ENCODE measurements at places on chromosomes 13 and 19.

GRCh38 chr19:54188215-54188871 is 1.0 kb downstream of the MBOAT7 start:
- peak; percentile 81 for DNase-seq

- DNase-seq: no peak
These were observed 31.9 kb downstream of the ZNF726 start for GRCh38 chr19:23946569-23946968.

GRCh38 chr19:7772752-7773291 is 9.8 kb downstream of the CLEC4M start:
- no peak for DNase-seq

DNA sequence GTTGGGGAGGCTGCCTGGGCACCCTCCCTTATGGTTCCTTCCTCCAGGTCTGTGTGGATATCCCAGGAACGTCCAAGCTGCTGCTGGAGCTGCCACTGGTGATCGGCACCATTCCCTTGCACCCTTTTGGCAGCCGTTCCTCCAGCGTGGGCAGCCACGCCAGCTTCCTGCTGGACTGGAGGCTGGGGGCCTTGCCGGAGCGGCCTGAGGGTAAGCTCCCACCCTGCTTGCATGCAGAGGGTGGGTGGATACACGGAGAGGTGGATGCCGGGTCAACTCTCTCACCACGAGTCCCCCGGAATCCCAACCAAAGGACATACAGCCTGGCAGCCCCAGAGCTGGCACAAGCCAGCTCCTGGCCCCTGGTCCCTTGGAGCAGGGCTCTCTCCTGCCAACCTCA is 2.2 kb downstream of the ARRDC2 start:
- DNase-seq: no peak

DNA sequence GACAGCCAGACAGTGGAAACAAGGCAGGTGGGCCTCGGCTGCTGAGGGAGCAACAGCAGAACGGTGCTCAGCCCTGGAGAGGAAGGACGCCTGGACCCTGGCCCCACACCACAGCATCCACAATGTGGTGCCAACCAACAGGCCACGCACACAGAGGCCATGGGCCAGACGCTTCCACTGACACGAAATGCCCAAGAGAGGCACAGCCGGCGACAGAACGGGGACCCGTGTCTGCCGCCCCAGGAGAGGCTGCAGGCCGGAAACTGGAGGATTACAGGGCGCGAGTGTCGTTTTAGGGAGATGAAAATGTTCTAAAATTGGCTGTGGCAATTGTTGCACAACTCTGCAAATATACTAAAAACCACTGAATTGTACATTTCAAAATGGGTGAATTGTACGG is 69.7 kb downstream of the RASA3 start:
- DNase-seq: no peak

GRCh38 chr13:20161275-20161950 is 561 bp upstream of the GJA3 start:
- peak; percentile 31 for DNase-seq

DNA sequence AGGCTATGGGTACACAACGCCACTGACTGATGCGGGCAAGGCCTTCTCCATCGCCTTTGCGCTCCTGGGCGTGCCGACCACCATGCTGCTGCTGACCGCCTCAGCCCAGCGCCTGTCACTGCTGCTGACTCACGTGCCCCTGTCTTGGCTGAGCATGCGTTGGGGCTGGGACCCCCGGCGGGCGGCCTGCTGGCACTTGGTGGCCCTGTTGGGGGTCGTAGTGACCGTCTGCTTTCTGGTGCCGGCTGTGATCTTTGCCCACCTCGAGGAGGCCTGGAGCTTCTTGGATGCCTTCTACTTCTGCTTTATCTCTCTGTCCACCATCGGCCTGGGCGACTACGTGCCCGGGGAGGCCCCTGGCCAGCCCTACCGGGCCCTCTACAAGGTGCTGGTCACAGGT is 6.9 kb downstream of the KCNK6 start:
- no peak for DNase-seq

- DNase-seq: peak; percentile 36
These were observed 471 bp upstream of the INSR start for GRCh38 chr19:7294558-7295212.

DNA sequence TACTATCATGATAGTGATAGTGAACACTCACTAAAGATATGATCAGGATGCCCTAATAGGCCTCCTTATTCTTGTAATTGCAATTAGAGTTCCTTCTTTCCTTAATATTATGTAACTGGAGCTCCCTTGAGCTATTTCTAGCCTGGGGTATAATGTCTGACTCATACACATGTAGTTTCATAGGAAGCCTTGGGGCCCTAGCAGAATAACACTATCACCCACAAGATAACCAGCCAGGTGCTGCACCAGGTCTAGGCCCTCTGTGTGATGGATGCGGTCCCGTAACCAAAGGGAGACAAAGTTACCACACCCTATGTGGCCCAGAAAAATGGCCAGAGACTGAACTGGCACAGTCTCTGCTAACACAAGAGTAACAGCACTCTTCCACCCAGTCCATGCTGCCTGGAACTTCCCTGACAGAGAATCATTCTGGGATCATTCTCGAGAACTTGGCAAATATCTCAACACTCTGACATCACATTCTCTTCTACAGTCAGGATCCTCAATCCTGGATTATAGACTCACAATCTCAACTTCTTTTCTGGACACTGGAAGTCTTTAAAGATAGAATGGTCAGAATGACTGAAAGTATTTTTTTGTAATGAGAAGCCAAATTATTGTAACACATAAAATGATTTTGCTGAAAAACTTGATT is 32.6 kb upstream of the IGFL4 start:
- no peak for DNase-seq

DNA sequence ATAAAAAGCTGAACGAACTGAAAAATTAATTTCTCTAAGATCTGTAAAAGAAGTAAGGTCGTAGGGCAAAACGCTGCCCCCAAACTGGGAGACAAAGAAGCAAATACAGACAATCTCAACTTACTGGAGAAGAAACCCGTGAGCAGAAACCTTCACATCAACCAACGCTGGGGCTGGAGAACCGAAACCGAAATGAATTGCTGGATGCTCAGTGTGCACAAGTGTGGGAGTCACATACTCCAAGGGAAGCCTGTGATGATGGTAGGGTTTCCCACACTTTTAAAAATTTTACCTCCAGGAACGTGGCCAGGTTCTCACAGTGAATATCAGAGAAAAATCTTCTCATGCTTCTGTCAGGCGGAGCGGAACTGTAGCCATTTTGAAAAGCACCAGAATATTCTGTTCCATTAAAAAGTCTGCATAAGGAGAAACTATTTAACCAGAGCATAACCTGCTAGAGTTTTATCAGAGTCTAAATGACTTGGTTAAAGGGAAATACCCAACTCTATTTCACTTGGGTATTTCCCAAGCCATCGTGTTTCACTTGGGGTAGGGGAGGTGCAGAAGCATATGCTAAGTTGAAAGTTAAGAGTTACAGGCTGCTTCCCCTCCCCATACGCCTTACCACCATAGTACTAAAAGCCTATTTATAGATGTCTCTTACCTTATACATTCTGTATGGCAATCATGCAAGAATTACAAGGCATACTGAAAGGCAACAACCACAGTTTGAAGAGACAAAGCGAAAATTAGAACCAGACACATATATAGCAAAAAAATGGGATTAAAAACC is 110.5 kb upstream of the SLITRK1 start:
- DNase-seq: peak; percentile 64

- peak; percentile 63 for DNase-seq
These were observed 11.1 kb upstream of the DHRS12 start for GRCh38 chr13:51814825-51815650.

DNA sequence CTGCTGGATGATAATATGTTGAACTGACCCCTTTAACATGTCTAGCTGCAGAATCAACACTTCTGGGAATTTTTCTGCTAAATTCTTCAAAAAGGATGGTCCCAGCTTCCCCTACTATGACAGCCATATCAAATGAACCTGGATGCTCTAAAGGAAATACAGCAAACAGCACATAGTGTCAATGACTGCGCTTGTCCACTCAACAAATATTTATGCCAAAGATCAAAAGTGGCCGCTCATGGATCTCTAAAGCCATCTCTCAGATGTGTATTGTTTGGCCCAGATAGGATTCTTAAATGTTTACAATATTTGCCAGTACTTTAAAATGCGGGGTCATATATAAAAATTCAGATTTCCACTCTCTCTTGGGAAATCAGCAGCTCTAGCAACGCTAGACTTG is 3.3 kb downstream of the TBC1D4 start:
- DNase-seq: no peak

GRCh38 chr13:73075546-73075945 is 16.7 kb downstream of the KLF5 start:
- no peak for DNase-seq

DNA sequence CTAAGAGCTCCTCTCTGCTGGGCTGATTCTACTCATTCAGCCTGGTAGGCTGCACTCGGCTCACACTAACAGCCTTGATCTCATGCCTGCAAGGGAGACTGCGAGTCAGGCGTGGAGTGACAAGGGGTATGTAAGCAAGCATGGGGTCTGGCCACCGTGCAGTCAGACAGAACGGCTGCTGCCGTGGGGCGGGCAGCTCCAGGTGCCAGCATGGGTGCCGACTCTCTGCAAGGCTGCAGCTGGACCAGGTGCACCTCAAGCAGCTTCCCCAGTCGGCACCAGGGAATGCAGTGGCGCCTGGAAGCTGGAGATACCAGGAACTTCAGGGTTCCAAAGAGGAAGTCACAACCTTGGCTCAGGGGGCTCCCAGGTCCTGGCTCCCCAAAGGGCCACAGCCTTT is 892.3 kb downstream of the OLFM4 start:
- no peak for DNase-seq

DNA sequence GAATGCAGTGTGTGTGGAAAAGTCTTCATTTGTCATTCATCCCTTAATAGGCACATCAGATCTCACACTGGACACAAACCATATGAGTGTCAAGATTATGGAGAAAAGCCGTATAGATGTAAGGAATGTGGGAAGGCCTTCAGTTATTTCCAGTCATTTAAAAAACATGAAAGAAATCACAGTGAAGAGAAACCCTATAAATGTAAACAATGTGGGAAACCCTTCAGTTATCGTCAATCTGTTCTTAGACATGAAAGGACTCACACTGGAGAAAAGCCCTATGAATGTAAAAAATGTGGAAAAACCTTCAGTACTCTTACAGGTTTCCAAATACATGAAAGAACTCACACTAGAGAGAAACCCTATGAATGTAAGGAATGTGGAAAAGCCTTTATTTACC is 45.3 kb downstream of the ZNF136 start:
- DNase-seq: no peak

GRCh38 chr13:20847296-20847695 is 55.2 kb downstream of the XPO4 start:
- no peak for DNase-seq

GRCh38 chr19:15118248-15118647 is 11.0 kb downstream of the SYDE1 start:
- DNase-seq: no peak

- DNase-seq: no peak
These were observed 4.0 kb downstream of the IZUMO2 start for GRCh38 chr19:50159078-50159477.

DNA sequence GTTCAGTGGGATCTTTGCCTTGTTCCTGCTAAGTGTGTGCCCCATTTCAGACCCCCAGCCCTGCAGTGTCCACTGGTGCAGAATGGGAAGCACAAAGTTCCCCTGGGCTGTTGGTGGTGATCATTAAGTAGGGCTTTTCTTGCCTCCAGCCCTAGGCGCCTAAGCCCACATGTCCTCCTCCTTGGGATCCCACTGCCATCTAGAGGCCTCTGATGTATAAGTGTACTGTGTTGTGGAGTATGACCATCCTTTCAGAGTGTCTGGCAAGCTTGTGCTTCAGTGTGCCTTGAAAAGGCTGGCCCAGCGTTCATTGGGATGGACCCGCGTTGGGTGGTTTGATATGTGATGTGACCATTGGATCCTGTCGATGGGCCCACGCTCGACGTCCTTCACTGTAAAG is 71.2 kb downstream of the WASF3 start:
- DNase-seq: peak; percentile 33

DNA sequence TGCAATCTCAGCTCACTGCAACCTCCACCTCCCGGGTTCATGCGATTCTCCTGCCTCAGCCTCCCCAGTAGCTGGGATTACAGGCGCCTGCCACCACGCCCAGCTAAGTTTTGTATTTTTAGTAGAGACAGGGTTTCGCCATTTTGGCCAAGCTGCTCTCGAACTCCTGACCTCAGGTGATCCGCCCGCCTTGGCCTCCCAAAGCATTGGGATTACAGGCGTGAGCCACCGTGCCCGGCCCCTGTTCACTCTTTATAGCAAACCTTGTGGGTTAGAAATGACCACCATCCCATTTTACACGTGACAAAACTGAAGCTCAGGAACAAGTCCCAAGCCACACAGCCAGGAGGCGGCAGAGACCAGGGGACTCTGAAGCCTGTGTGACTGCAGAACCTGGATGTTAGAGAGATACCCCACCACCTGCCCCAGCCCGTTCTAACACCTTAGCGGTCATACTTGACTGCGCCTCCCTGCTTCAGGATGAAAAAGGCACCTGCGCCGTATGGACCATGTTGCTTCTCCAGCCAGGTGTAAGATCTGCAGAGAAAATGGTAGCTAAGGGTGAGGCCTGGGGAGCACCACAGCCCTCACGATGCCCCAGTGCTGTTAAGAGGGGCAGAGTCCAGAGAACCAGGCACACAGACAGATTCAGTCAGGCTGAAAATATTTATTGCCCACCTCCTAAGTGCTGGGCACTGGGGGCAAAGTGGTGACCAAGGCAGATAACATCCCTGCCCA is 3.6 kb downstream of the DMAC2 start:
- DNase-seq: no peak

DNA sequence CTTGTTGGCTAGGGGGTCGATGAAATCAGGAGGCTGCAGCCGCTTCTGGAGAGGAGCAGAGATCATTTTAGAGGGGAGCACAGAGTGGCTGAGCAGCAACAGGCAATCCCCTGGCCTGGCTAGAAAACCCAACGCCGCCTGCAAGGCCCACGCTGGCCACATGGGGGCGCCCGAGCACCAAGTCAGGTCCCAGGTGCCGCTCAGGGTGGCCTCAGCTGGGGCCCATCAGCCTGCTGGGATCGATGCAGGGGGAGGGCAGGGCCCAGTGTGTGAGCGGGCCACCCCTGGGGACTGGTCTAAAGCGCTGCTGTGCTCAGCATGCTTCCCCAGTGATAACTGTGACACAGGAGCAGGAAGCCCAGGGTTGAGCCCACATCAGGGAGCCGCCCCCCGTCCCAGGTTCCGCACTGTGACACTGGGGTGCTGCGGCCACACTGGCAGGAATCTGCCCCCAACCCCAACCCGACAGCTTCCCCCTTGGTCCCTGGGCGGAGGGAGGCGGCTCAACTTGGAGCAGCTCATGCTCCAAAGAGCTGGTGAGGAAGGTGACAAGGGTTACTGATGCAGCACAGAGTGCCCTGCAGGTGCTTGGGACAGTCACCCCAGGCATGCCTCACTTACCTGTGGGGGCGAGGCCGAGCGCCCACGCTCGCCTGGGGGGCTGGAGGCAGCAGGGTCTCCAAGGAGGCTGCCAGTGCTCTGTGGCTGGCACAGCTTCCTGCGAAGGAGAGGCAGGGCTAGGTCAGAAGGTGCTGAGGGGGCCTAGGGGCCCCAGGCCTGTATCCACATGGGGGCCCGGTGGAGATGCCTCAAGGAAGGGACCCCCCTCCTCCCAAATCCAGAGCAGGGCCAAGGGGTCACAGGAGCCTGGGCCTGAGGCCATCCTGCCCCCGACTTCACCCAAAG is 13.3 kb upstream of the ISYNA1 start:
- peak; percentile 74 for DNase-seq

- DNase-seq: peak; percentile 30
These were observed at the start of gene IL12RB1 for GRCh38 chr19:18086590-18087138. TSS of gene IL12RB1 (minus strand) at chr19:18086934. CDS start at chr19:18086823, 111 bp downstream.

GRCh38 chr13:23868521-23868920 is 20.7 kb downstream of the MIPEP start:
- DNase-seq: peak; percentile 44

GRCh38 chr13:24746618-24747247 is 17.2 kb upstream of the RNF17 start:
- DNase-seq: peak; percentile 17

- DNase-seq: no peak
These were observed 157.9 kb downstream of the COL4A1 start for GRCh38 chr13:110149036-110149435.

All from EL (cell line).